ENCODE measurements at places on chromosomes 7 and 10. TPM values are rescaled to one million over a fixed set of nuclear protein-coding genes. Genes with fewer than 3 reads are reported as not detected.

GRCh38 chr7:133649593-133649992 lies 396.7 kb downstream of the EXOC4 start:
- DNase-seq, result no peak

GRCh38 chr10:1578392-1579140 lies 158.8 kb downstream of the ADARB2 start:
- no peak for DNase-seq

GRCh38 chr10:93392121-93392520 lies 90.0 kb downstream of the MYOF start:
- peak; percentile 2 for DNase-seq

The SNX10 gene
- total RNA-seq, result 1.9 TPM

DNA sequence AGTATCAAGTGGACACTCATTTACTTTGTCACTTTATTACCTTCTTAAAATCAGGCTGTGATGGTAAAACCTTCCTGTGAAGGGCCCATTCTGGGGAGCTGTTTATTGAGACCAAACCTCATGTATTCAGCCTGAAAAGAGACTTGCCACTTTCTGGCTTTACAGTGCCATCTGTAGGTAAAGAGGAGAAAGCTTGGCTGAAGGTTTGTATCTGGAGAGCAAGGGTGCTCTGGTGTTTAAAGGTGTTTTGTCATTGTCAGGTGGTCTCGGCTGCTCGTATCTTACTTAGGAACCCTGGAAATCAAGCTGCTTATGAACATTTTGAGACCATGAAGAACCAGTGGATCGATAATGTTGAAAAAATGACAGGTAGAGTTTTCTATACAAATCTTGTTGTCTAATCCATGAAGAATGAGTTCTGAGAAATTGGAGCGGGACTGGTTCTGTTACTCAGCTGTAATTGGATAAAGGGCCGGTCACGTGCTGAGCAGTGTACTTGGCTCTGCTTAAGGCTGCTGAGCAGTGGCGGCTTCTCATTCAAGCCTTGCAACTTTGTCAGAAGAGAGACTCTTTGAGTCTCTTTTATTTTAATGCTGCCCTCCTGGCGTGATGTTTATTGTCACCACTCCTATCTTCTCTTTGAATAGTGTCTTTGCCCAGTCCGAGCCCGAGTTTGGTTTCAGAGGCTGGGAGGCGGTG lies 46.9 kb downstream of the AP3M1 start:
- DNase-seq, result no peak

GRCh38 chr7:54419209-54419608 lies 123.0 kb upstream of the VSTM2A start:
- DNase-seq, result no peak

GRCh38 chr7:128069373-128070364 lies 38.4 kb upstream of the LRRC4 start:
- DNase-seq, result no peak

DNA sequence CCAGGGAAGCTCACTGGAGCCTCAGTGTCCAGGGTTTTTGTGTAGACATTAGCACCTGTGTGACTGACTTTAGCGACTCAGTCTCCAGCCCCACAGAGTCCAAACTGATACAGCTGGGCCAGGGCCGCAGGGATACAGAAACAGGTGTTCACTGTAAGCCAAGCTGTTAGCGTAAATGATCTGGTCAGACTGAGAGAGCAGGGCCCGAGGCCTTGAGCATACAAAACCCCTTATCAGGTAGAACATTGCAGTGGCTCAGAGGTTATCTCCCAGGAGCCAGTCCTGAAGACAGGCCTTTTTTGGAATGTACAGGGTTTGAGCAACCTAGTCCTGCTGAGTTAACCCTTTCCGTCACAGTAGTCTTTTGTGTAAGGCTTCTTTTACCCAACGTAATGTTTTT lies 25.0 kb downstream of the LHPP start:
- DNase-seq, result no peak

The GRM3 gene
- total RNA-seq, result not detected

The CDK1 gene
- 2.8 TPM for total RNA-seq

GRCh38 chr7:123241809-123242208 lies 42.0 kb upstream of the SLC13A1 start:
- no peak for DNase-seq

The NHLRC2 gene
- total RNA-seq, result 30.6 TPM

GRCh38 chr10:23448802-23449570 lies 10.1 kb downstream of the OTUD1 start:
- DNase-seq, result no peak

GRCh38 chr10:28427376-28427775 lies 105.5 kb upstream of the WAC start:
- no peak for DNase-seq

DNA sequence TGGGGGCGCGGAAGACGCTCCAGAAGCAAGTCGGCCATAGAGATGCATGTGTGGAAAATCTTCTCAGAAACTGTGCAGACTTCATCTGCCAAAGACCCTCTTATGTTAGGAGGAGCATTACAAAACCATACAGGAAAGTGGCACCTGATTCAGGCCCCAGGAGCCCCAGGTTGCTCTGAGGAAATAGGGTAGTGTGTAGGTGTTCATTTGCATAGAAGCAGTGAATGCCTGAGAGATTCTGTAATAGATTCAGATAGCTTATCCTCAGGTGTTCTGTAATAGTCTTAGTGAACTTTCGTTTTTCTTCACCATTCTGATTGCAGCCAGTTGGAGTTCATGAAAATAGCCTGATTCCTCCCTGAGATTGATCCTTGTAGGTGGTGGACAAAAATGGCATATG lies 106.4 kb upstream of the GJD4 start:
- DNase-seq, result no peak

The ZFAND2A gene
- total RNA-seq, result 26.2 TPM

GRCh38 chr10:96856317-96856716 lies 24.2 kb downstream of the LCOR start:
- DNase-seq, result no peak

DNA sequence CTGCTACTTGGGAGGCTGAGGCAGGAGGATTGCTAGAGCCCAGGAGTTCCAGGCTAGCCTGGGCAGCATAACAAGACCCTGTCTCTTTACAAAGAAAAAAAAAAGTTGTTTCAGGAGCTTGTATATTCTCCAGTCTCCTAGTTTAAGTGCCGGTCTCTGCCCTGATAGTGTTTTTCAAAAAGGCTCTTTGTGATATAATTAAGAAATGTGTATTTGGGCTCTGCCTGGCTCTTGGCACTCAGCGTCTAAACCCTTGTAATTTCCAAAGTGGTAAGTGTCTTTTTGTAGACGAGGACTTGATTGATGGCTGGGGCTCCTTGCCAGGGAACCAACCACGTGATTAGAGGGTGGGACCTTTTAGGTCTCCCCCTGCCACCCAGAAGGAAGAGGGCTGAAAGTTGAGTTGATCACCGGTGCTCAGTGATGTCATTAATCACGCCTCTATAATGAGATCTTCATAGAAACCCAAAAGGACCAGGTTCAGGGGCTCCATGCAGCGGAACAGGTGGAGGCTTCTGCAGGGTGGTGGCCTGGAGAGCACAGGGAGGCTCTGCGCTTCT lies 4.4 kb downstream of the EIF3B start:
- DNase-seq, result no peak

The FANK1 gene
- 0.50 TPM for total RNA-seq

- no peak for DNase-seq
These were observed 98.9 kb downstream of the KMT2C start for GRCh38 chr7:152336754-152337368.

DNA sequence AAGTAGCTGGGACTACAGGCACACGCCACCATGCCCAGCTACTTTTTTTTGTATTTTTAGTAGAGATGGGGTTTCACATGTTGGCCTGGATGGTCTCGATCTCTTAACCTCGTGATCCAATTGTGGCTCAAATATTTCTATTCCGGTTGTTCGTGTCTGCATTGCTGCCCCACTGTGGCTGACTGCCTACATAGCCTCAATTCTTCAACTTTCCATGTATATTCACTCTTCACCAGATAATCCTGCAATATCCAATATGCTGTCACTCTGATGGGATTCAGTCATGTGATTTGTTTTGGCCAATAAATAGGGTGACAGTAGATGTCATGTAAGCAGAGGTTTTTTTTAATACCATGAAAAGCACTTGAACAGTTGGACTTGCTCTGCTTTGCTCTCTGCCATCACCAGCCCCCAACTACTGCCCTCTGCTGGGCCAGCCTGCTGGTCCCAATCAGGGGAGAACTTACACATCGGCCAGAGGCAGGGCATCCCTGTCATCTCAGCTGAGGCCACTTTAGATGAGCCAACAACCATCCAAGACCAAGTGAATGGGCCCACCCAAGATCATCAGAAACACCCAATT lies 56.7 kb downstream of the NSUN6 start:
- DNase-seq, result no peak

DNA sequence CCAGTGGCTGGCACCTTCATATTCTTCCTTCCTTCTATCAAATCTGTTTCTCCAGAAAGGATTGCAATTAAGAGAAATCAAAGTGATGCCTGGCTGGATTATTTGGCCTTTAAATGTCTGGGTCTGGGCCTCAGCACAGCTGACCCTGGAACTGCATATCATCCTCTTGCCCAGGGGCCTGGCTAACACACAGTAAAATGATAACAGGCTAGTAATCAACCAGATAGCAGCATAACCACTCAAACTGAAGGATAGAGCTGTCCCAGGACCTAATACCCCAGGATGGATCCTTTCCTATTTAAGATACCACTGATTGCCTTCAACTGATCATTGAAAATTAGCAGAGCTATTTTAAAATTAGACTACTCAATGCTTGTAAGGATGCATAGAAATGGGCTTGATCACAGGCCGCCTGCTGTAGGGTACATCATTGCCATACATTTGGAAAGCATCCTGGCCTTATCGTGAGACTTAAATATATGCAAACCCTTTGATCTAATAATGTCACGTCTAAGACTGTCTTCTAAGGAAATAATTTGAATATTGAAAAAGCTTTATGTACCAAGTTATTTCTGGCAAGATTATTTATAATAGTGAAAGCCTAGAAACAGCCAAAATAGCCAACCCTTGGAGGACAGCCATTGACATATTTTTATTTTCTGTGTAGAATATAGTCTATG lies 144.0 kb upstream of the CHST15 start:
- no peak for DNase-seq

GRCh38 chr7:37346761-37347160 lies 101.9 kb downstream of the ELMO1 start:
- DNase-seq, result no peak

GRCh38 chr10:98646998-98647917 lies 200.5 kb upstream of the HPS1 start:
- no peak for DNase-seq

- no peak for DNase-seq
These were observed 34.4 kb upstream of the ETV1 start for GRCh38 chr7:14023838-14024237.

- no peak for DNase-seq
These were observed 43.4 kb downstream of the PPIF start for GRCh38 chr10:79390551-79391229.

GRCh38 chr7:158325530-158326381 lies 261.9 kb downstream of the PTPRN2 start:
- no peak for DNase-seq

- DNase-seq, result no peak
These were observed 1.1 kb upstream of the RGR start for GRCh38 chr10:84243759-84244158.

- no peak for DNase-seq
These were observed 18.2 kb downstream of the CALML5 start for GRCh38 chr10:5481121-5481520.

The TMEM140 gene
- total RNA-seq, result 13.0 TPM

GRCh38 chr7:771234-772004 lies 44.3 kb upstream of the PRKAR1B start:
- peak; percentile 94 for DNase-seq

The ANKRD7 gene
- 0.83 TPM for total RNA-seq

GRCh38 chr7:96131525-96131924 lies 190.4 kb downstream of the SLC25A13 start:
- DNase-seq, result no peak
